ENCODE measurements at places on chromosomes 3 and 15.

GRCh38 chr3:172461530-172462138 lies 13.4 kb upstream of the GHSR start:
- no peak for DNase-seq

- no peak for DNase-seq
Observed at GRCh38 chr3:50268703-50269451, at the start of gene SEMA3B. Gene SEMA3B (plus strand): TSS chr3:50269147. CDS start chr3:50269241, 94 bp downstream.

GRCh38 chr3:67898916-67899315 lies 244.5 kb upstream of the SUCLG2 start:
- DNase-seq = no peak

DNA sequence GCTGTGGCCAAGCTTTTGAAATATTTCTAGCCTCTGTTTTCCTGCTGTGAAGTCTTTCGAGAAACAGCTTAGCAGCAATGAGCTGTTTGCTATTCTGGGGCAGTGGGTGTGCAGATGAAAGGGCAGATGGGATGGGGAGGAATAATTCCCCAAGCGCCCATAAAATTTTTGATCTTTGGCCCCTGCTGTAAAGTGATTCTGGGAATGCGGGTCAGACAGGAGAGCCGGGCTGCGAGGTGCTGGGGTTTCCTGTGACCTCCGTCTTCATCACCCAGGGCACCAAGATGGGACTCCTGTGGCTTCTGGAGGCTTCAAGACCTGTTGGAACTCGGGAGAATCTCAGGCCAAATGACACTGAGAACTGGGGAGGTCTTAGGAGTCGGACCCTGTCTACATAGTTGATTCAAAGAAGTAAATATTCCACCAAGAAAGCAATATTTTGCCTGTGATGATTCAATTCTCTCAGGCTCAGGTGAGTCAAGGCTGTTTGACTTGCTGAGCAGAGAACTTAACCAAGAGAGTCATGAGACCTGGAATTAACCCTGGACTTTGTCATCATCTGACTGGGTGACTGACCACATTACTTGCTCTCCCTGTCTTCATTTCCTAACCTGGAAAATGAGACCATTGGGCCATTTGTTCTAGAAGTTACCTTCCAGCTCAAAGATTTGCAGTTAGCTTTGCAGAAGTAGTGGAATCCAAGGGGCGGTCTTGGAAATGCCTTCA lies 86.4 kb downstream of the POLR2M start:
- DNase-seq = no peak

DNA sequence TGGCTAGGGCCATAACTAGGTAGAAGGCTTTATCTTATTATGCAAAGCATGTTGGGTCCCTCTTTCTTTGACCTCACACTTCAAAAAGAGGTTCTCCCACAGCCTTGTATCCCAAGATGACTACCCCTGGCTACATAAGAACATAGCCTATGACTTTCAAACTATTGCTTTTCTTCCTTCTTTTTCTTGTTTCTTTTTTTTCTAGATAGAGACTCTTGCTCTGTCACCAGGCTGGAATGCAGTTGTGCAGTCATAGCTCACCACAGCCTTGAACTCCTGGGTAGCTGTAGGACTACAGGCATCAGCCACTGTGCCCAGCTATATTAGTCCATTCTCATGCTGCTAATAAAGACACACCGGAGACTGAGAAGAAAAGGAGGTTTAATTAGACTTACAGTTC lies 47.2 kb downstream of the DIPK2A start:
- DNase-seq = no peak

DNA sequence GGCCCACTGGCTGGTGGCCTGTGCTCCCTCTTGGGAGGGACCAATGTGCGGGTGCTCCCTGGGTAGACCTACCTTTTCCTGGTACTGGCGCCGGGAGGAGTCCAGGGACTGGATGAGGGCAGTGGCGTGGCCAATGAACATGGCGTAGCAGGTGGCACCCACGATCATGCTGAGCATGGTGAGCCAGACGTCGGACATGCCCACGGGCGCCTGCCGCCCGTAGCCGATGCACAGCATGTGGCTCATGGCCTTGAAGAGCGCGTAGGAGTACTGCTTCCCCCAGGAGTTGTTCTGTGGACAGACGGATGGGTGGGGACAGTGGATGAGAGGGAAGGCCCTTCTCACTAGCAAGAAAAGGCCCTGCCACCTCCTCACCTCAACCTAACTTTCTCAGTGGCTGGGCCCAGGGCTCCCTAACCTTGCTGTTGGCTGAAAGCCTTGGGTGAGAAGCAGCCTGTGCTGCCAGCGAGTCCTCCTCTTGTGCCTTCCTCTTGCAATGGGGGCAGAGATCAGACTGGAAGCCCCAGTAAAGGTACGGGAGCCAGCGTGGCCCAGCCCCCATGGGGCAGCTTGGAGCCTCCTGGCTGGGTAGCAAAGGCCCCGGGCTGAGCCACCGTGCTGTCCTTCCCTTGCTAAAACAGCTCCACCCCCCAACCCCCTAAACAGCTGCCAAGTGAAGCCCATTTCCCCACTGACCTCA lies 39.1 kb downstream of the HCN4 start:
- DNase-seq = no peak

GRCh38 chr15:33722005-33722672 lies 246.2 kb upstream of the CHRM5 start:
- DNase-seq = no peak
